ENCODE measurements at places on chromosomes 11 and 22.

GRCh38 chr11:122100037-122100755 lies 15.8 kb downstream of the BLID start:
- DNase-seq: peak; percentile 86

DNA sequence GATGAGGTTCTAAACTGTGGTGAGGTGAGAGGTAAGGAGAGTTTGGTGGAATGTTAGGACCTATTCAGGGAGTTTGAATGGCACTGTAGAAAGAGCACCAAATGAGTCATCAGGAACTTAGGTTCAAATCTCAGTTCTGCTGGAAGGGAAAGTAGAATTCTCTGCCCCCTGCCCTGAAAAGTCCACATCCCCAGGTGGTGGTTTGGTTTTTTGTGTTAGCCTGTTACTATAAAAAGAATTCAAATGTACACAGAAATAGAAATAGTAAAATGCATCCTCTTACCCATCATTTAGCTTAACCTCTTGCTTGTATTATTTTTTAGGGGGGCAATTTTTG lies 20.2 kb downstream of the PPFIBP2 start:
- DNase-seq: no peak

- no peak for DNase-seq
Observed at GRCh38 chr11:132315696-132316095, 945.3 kb downstream of the NTM start.

DNA sequence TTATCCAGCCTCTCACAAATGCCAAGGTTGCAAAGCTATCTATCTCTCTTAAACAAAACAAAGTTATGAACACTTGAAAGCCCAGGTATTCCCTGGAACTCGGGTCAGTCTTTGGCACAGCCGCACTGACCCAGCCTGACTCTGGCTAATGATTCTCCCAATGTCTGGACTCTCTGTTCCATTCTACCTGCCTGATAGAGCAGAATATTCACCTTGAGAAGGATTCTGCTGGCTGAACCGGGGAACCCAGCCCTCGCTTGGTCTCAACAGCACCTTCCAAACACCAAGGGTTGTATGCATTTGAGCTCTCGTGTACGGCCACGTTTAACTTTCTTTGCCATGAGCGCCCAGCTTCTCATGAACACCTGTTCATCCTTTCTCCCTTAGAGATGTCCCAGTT lies 116.8 kb downstream of the ZBTB16 start:
- no peak for DNase-seq
